ENCODE measurements at places on chromosomes 13 and 19.

GRCh38 chr13:62879071-62879470 is 1463.4 kb upstream of the PCDH20 start:
- no peak for DNase-seq

DNA sequence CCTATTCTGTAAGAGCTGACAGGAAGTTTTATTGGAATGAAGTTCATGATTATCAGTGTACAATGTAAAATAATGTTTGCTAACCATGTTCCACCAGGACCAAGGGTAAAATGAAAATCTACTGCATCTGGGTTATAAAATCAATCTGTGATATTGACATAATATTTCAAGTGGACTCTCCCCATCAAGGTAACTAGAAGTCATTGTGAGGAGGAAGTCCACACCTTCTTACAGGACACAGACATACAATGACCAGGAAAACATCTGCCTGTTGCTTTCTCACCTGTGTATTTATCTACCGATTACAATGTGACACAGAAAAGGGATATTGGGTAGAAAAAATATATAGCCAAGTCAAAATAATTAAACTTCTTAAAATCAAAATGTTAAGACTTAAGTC is 140.7 kb upstream of the RFC3 start:
- DNase-seq: no peak

- DNase-seq: no peak
These were observed 19.9 kb upstream of the MTIF3 start for GRCh38 chr13:27470075-27470820.

DNA sequence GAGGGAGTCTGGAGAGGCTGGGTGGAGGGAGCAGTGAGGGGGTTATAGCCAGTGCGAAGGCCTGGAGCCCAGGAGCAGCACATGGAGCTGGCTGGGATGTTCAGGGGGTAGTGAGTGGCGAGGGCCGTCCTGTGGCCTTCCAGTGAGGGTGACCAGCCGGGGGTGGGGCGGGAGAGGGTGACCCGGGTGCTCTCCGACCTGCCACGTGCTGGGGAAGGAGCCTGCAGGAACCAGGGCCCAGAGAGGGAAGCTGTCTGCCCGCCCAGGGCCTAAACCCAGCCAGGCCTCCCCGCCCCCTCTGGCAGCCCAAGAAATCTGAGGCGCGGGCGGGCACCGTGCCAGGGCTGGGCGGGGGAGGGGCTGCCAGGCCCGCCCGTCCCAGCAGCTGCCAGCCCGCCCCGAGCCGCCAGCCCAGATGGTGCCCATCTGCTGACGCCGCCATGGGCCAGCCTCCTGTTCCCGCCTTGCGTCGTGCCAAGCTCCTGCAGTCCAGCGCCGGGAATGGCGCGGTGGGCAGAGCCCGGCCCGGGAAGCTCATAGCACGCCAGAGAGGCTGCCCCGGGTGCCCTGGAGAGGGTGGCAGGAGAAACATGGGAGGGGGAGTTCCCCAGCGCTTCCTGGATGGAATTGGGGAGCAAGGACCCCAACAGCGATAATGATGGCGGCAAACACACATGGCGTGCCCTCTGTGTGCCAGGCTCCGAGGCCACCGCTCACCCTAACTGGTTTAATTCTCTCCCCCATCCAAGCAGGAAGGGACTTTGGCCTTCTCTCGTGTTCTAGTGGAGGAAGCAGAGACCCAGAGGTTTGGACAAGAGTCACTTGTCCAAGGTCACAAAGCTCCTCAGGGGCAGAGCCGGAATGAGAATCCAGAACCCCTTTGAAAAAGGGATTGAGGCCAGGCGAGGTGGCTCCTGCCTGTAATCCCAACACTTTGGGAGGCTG is 21.5 kb downstream of the NFIC start:
- no peak for DNase-seq

DNA sequence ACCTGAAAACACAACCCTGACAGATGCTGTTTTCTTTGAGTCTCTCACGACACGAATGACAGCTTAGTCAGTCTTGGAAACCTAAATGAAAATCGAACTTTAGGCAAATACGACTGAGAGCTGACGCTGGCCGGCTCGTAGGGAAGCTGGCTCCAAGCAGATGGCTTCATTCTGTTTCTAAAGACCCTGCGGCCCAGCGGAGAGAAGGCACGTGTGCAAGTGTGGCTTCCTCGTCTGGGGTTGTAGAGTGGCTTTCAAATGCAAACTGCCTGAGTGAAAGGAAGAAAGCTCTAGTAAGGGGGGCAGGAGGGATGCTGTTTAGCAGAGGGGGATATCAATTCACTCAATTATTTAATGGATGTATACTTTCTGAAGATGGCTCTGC is 26.1 kb upstream of the TIMM44 start:
- no peak for DNase-seq

DNA sequence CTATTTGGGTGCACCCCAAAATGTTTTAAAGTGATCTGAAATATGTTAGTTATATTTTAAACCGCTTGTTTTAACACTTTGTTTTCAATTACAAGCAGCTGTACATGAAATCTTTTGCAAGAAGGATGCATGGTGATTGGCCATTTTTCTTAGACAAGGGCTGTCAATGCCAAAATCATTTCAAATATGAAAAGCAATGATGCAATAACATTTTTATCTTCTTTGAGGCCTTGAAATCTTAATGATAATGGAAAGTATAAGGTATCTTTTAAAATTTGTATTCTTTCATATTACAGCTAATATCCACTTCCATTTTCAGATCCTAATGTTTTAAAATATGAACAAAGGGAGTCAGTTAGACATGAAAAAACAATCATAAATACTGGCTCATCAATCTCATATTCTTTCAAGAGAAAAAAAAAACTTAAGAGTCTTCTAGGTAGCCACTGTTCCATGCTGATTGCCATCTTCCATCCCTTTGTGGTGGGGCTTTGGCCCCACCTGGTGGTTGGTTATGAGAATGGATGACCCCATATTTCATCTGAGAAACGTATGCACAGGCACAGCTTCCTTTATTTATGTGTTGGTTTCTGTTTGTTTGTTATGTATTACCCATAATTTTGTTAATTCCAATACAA is 330.3 kb upstream of the MIR17HG start:
- DNase-seq: peak; percentile 60

GRCh38 chr13:25018729-25019115 is 77.2 kb upstream of the PABPC3 start:
- DNase-seq: no peak

DNA sequence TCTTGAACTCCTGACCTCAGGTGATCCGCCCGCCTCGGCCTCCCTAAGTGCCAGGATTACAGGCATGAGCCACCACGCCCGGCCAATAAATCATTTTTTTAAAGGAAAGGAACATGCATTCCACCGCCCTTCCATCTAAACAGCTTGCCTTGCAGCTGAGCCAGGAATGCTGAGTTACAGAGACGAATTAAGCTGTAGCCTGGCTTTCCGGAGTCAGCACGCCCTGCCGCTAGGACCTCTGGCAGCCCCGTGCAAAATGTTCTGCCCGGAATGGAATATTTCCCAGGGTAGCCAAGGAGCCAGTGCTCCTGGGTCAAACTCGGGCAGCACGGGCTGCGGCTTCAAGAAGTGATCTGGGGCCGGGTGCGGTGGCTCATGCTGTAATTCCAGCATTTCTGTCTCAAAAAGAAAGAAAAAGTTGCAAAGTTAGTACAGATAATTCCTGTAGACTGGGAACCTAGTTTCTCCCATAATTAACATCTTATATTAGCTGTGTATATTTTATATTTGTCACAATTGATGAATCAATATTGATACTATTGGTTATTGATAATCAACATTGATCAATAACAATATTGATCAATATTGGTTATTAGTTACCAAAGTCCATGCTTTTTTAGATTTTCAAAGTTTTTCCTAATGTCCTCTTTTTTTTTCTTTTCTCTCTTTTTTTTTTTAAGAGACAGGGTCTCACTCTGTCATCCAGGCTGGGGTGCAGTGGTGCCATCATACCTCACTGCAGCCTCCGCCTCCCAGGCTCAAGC is 19.2 kb downstream of the ATCAY start:
- DNase-seq: no peak

DNA sequence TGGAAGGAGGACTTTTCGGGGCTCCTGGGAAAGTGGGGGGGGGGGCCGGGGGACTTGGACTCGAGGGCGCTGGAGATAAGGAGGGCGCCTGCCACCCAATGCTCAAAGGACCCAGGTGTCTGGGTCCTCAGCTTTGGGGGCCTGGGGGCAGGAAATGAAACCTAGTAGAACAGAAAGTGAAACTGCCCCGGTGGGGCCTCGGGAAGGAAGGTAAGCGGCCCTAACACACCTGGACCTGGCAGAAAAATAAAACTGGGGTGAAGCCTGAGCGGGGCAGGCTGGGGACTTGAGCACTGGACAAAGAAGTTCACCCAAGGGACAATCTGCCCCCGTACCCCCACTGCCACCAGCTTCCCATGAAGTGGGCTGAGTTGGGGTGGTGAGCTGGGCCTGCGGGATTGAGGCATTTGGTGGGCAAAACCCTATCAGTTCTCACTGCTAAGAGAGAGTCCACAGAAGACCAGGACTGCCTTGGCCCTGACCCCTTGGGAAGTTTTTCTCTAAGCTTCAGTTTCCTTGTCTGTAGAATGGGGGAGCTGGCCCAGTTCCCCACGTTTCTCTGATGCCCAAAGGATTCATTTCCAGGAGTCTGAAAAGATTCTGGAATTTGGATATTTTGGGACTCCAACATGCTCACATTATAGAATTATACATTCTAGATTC is 2.3 kb downstream of the PRKD2 start:
- no peak for DNase-seq

- DNase-seq: no peak
These were observed 287.0 kb upstream of the SGCG start for GRCh38 chr13:22893777-22894176.

DNA sequence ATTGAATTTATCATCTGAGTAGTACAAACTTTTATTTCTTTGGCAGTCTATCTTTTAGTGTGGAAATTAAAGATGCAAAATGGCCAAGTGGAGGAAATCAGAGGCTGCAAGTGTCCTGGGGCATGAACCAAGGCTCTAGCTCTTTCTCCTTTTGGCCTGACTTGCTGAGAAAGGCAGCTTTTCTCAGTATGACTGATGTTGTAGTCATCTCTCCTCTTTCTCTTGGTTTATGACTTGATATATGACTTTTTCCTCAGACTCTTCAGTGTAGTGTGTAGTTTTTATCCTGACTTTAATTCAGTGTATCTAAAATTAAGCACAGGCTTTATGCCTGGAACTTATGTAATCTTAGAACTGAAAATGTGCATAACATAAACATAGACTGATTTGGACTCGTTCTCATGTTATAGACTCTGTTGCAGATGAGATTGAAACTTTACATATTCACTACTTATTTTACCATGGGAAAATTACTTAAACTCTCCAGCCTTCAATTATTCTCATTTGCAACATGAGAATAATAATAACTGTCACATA is 65.7 kb downstream of the SLITRK5 start:
- no peak for DNase-seq

GRCh38 chr13:28967029-28967915 is 147.1 kb downstream of the MTUS2 start:
- no peak for DNase-seq

GRCh38 chr19:10288662-10289166 is 1.0 kb upstream of the ICAM5 start:
- DNase-seq: no peak

- no peak for DNase-seq
These were observed at the start of gene DMKN for GRCh38 chr19:35513628-35514281. DMKN (minus strand) TSS chr19:35513649; CDS start chr19:35513475, 174 bp downstream.

DNA sequence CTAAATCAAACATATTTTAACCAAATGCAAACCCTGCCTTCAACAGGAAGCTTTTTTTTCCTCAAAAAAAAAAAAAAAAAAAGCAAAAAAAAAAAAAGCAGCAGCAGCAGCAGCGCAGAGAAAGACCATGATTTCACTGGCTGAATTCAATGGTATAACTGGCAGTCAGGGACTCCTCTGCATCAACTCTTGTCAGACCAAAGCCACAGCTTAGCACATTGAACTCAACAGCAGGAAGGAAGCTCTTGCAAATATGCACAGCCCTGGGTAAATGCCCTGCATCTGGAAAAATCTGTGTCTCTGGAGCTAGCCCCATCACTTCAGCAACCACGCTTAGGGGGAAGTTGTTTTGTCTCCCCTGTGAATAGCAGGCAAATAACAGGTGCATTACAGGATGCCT is 17.6 kb upstream of the DHRS12 start:
- DNase-seq: no peak

DNA sequence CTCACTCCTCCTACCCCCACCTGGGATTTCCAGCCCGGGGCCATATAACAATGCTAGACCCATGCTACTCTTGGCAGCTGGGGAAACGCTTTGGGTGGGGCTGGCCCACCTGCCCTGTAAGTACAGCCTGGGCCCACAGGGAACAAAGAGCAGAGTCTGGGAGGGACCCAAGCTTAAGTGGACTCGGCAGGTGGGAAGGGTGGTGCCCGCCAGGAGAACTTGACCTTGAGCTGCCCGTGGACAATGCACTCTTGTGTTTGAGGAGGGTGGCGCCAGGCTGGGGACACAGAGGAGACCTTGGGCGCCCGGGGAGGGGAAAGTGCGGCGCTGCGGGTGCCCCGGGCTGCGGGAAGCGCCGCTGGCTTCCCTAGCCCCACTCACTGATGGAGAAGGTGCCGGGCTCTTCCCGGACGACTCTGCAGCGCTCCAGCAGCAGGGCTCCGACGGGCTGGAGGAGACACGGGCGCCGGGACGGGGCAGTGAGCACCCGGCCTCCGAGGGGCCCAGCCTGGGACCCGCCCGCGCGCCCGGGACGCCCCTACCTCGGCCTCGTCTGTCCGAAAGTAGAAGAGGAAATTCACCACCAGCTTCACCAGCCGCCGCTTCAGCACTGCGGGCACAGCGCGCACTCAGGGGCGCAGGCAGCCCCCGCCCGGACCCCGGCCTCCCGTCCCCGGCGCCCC is 607 bp downstream of the PLEKHJ1 start:
- no peak for DNase-seq

- peak; percentile 94 for DNase-seq
These were observed 720 bp upstream of the HNRNPL start for GRCh38 chr19:38850436-38850975.

- peak; percentile 31 for DNase-seq
These were observed 80.3 kb upstream of the FLT1 start for GRCh38 chr13:28575200-28575599.

- DNase-seq: no peak
These were observed 44.6 kb upstream of the URI1 start for GRCh38 chr19:29897466-29897865.

DNA sequence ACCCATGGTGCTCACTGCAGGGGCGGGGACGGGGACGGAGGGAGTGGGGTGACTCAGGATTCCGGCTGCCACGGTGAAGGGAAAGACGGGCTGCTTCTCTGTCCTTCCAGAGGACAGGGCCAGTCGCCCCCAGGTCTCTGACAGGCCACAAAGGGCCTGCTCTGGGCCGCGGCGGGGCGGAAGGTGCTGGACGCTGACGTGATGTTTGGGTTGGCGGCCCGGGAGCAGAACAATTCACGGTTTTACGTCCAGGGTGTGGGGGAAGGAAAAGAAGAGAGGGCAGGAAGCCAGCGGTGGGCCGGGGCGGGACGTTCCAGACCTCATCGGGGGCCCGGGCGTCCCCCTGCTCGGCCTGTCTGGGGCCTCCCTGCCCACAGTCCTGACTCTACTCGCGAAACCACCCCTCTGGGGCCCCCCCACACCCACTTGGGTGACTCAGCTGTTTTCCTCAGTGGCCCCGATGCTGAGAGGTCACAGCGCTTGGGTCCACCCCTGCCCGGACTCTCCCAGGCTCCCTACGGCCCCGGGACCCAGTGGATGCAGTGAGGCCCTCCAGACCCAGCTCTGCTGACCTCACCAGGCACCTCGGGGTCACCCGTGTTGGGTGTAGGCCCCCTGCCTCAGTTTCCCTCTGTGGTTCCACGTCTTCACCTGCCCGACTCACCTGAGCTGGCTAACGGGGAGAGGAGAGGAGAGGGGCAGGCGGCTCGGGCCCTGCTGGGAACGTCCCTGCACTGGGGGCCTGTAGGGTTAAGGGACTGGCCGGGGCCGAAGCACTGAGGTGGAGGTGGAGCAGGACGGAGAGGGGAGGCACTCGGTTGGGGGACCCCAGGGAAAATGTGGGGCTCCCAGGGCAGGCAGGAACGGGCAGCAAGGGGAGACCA is 29.2 kb downstream of the PIP5K1C start:
- DNase-seq: no peak

All from endothelial cell (in vitro differentiated cells).